ENCODE measurements at places on chromosomes 12 and 14.

DNA sequence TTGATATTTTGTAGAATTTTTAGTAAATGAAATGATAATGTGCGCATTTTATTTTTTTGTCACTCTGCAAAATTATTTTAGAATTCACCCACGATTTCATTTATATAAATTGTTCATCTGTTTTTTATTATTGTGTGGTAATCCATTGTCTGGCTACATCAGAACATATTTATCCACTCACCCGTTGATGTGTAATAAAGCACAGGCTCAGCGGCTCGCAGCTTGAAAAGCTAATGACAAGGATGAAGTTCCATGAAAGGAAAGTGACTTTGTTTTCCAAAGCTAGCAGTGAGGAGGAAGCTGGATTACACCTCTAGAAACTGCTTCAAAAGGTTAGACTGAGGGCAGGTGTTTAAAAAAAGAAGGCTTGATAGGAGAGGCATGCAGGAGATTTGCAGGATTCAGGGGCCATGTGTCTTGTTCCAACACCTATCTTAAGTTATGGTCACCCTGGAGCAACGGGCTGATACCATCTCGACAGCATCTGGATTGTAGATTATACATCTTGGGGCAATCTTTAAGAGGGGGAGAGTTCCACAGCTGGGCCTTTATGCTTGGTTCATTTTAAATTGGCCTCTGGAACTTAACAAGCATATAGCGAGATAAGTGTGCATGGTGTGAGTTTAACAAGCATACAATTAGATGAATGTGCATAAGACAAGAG lies 194.1 kb downstream of the TMTC3 start:
- no peak for DNase-seq

- DNase-seq: no peak
These were observed 68.0 kb downstream of the GSC start for GRCh38 chr14:94701861-94702370.

- DNase-seq: no peak
These were observed 1075.8 kb upstream of the TMEM132C start for GRCh38 chr12:127191129-127191528.

DNA sequence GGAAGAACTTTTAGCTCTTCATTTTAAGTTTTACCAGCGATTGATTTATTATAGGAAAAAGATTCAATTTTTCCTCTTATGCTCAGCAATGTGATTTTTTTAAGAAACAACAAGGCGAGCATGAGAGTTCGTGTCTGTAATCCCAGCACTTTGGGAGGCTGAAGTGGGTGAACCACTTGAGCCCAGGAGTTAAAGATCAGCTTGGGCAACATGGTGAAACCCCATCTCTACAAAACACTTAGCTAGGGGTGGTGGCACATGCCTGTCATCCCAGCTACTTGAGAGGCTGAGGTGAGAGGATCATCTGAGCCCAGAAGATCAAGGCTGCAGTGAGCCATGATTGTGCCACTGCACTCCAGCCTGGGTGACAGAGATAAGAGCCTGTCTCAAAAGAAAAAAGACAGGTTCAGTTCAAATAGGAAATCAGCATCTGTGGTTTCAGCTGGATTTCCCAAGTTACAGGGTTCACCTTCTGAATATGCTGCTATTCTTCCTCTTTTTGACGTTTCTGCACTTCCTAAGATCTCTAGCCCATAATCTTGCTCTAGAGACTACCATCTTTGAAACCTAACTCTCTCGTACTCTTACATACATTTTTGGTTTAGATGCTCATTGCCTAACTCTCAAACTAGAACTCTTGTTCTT lies 274.7 kb downstream of the SEC23A start:
- DNase-seq: no peak

DNA sequence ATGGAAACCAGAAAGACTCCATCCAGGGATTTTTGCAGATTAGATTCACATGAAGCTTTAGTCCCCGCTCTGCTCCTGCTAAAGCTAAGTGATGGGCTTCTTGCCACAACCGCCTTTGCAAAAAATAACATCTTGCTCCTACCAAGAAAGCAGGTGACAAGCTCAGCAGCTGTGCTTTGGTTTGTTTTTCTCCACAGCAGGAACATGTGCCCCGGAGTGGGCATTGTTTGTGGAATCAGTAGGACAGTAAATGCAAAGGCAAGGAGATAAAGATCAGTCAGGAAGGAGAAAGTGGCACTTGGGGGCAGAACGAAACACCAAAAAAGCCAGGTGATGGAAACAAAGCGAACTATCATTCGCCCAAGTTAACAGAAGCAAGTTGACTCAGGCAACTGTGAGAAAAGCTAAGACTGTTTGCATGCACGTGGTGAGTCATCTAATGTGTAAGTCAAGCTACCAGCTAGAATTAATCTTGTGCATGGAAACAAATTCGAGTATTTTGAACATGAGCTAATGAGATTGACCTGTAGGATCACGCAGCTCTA lies 165.5 kb upstream of the PLXNC1 start:
- no peak for DNase-seq

DNA sequence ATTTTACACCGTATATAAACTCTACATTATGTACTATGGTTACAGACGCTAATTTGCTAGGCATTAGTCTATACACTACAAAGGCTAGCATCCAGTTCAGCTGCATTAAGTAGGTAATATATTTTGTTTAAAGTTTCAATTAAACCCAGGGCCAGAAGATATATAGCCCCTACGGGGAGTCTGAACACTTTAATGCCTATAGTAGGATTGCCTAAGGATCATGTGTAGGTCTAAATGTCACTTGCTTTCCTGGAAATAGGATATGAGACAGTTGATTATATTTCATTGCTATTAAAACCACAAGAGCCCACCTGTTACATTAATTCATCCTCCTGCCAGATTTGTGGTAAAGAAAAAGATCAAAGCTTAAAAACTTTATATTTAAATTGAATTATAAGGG lies 286.9 kb downstream of the TMTC2 start:
- DNase-seq: no peak

- DNase-seq: no peak
These were observed 24.2 kb downstream of the CRACR2A start for GRCh38 chr12:3728686-3729085.

GRCh38 chr12:72272091-72272661 lies at the start of gene TRHDE:
TSS of gene TRHDE (plus strand) at chr12:72272370. CDS start at chr12:72272644, 274 bp downstream.
- DNase-seq: no peak

GRCh38 chr12:56230432-56231183 lies 757 bp downstream of the SLC39A5 start:
- no peak for DNase-seq

DNA sequence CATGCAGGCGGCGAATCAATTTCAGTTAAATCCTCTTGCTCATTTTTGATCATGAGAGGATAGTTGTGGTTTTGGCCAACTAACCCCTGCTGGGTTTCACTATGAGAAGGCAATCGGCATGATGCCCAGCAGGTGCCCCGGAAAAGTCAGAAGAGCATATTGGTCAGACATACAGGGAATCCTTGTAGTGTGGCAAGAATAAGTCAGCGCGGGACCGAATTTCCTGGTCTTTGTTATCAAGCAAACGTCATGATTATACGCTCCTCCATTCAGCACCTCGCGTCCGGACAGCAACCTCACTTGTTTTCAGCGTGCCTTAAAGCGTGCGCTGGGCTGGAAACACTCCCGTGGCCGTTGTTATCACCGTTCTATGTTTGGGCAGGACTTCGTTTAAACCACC lies 1.8 kb downstream of the TBC1D30 start:
- DNase-seq: no peak

- DNase-seq: no peak
These were observed 98.7 kb upstream of the SFSWAP start for GRCh38 chr12:131612092-131612755.

- no peak for DNase-seq
These were observed 53.3 kb upstream of the CISTR start for GRCh38 chr12:53805067-53805466.

DNA sequence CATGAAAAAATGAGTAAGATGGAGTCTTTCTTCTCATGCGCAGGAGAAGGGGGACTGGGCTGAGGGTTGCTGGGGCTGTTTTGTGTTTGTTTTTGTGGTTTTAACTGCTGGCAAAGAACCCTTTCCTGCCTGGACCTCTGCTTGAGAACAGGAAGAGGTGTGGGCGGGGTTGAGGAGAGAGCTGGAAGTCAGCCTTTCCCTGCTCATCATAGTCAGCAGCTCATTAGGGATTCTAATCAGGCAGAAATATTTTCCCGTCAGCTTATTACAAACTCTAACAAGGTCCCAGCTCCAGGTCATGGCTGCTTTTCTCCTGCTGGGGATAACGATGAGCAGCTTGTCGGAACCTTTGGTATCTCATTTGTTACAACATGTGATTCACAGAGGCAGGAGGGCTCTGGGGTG lies 185.0 kb upstream of the NRXN3 start:
- no peak for DNase-seq

DNA sequence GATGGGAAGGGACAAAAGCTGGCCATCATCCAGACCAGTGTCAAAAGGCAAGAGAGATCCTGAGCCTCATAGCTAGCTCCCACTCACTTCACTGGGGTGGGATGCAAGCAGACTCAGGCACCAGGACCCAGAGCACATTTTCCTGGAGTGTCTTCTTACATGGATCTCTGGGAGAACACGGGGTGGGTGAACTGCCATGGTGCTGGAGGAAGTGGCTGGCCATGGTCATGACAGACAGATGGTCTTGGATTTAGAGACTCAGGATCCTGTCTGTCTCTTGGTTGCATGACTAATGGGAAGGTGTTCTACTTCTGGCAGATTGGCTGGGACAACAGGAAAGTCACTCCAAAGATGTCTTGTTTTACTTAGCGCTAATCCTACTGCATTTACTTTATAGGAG lies 311.5 kb downstream of the ATP23 start:
- no peak for DNase-seq

DNA sequence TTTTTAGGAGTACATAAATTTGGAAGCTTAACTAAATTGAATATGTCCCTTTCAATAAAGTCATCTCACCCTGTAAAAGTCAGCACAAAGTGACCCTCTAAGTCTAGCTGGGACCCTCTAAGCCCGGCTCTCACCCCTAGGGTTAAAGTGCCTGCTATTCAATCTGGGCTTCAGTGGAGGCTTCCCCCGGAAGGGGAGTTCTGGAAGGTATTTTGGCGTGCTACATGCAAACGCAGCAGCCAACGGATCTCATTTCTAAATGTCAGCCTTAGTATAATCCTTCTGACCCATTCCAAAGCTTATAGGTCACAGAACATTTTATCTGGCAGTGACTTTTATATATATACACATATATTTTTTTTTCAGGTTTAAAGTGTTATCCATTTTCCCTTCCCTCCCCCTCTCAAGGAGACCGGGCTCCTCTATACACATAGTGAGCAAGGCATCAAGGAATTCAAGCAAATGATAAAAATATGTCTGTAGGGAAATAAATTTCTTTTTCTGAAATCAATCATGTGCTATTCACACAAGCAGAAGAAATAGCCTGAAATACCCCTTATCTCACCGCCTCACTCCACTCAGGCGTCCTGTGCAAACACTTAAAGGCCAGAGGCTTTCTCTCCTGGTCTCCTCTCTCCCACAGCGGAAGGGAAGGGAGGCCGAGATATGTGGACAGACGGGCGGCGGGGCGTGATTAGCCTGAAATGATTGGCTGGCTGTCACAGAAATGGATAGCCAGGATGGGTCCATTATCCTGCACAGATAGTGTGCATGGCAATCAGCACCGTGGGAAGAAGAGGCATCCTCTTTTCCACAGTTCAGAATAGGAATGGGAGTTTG lies 301.7 kb downstream of the GALC start:
- no peak for DNase-seq

Measured in NCI-H187 treated with DMSO at 0.1 percent for 48 hours (cell line).